Activated CD4-positive, alpha-beta T cell treated with anti-CD3 and anti-CD28 coated beads, Interleukin-2, amount 50 U/mL, for 4 hours (primary cell): ENCODE measurements at places on chromosomes 4 and X.

DNA sequence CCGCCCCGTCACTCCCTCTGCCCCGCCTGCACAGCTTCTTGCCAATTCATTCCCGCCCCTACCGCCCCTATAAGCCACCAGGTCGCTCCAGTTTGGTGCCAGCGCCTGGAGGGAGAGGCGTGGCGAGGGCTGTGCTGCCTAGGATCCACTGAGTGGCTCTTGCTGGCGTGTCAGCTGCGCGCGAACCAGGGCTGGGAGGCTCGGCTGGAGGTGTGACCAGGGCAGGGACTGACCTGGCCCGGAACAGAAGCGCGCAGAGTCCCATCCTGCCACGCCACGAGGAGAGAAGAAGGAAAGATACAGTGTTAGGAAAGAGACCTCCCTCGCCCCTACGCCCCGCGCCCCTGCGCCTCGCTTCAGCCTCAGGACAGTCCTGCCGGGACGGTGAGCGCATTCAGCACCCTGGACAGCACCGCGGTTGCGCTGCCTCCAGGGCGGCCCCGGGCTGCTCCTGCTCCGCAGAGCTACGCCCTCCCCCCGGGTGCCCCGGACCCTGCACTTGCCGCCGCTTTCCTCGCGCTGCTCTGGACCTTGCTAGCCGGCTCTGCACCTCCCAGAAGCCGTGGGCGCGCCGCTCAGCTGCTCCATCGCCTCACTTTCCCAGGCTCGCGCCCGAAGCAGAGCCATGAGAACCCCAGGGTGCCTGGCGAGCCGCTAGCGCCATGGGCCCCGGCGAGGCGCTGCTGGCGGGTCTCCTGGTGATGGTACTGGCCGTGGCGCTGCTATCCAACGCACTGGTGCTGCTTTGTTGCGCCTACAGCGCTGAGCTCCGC, at the start of gene GPR78:
Gene GPR78 (plus strand): TSS at position 72 of the 773 bp plus-strand sequence. CDS start 591 bp downstream, at position 663.
- no peak for DNase-seq

DNA sequence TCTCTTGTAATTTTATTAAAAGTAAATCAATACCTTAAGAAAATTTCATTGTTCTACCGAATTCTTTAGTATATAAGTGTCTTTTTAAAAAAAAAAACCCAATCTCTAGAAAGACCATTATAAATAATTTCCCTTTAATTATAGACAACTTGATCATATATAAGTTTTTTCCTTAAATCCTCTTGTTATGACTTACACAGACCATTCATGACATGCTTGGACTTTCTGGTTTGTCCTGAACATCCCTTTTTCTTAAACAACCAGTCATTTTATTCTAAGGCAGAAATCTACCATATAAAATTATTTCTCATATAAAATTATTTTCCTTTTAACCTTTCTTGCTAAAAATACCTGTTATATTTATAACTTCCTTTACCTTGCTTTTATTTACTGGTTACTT, 15.4 kb upstream of the FHDC1 start:
- no peak for DNase-seq

DNA sequence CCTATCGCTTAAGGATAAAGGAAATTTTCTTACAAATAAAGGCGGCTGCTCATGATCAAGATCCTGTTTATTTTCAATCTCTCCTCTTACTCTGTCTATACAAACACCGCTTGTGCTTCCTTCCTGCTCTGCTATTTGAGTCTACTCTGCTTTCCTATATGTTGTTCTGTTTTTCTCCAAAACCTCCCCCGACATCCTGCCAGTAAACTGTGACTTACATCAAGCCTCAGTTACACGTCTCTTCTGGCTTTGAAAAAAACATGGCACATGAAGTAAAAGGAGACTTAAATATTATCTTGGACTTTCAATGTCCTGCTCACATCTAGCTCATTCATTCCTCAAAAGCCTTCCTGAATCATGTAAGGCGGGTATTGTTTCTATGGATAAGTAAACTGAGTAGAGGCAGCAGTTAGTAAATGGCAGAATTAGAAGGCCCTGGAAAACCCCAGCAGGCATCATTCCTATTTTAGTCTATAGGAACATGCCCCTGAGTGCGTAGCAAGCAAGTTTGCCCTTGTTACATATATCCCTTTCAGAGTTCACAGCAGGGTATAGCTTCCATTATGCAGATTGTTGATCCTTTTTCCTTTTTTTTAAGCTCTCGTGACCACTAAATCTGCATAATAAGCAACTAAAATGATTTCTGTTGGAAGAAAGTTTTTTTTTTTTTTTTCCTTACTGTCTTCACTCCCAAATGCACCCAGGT, 280.1 kb downstream of the RAPGEF2 start:
- DNase-seq: no peak

DNA sequence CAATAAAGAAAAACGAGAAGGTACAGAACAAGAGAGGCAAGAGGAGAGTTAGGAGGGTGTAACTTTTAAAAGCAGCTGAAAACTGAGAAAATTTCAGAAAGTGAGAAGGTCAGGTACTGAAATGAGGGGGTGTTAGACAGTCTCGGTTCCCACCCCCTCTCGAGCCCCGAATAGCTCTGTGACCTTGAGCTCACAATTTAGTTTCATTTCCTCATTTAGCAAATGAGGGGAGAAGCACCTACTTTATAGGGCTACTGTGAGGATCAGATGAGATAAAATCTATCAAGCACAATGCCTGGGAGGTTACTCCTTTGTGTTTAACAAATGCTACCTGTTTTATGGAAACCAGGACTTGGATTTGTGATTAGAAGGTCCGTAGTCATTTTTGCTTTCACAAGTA, 4.9 kb downstream of the UGT8 start:
- no peak for DNase-seq

- no peak for DNase-seq
Measured at GRCh38 chr4:69497076-69497475, 1.4 kb upstream of the UGT2B4 start.

- DNase-seq: no peak
Measured at GRCh38 chr4:79980448-79980847, 92.6 kb downstream of the ANTXR2 start.

- no peak for DNase-seq
Measured at GRCh38 chrX:137545711-137546651, 19.9 kb upstream of the ZIC3 start.

DNA sequence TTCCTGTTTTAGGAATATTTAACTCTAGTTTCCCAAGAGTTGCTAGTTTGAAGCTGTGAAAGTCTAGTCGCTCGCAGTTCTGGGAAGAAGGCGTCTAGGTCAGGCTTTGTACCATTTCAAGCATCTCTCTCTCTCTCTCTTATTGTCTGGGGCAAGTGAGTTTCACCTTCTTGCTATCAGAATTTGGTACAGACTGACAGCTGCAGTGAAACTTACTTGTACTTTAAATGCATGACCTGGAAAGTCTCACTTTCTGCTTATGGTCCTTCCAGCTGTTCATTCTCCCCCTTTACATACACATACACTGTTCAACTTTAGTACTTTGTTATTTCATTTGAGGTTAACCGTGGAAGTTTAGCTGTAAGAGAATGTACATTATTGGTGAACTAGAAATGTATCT, 4.4 kb downstream of the FRMPD4 start:
- DNase-seq: no peak

- no peak for DNase-seq
Measured at GRCh38 chrX:45070116-45071007, 130.3 kb downstream of the DIPK2B start.

DNA sequence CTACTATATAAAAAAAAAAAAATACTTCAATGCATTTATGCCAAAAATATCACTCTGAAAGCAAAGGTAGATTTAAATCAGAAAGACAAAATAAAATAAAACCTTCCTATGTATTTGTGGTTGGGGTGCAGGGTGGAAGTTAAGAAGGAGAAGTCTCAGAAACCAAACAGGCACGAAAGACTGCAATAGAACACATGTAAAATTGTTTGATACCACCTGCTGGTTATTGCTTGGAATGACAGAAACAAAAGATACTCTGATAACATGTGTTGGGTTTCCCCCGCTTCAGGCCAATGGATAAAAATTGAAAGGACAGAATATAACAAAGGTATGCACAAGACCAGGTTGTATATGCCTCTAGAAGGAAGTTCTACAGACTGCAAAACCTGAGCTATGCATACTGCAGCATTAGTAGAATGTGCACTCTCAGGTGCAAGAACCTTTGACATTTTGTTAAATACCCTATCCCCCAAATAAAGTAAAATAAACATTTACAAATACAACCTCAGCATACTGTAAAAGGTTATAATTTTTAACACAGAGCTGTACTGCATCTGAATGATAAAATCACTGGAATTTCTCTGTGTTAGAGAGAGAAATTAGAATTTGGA, 118.8 kb downstream of the GABRA2 start:
- no peak for DNase-seq

- no peak for DNase-seq
Measured at GRCh38 chr4:155667222-155667567, 547 bp downstream of the GUCY1A1 start.

DNA sequence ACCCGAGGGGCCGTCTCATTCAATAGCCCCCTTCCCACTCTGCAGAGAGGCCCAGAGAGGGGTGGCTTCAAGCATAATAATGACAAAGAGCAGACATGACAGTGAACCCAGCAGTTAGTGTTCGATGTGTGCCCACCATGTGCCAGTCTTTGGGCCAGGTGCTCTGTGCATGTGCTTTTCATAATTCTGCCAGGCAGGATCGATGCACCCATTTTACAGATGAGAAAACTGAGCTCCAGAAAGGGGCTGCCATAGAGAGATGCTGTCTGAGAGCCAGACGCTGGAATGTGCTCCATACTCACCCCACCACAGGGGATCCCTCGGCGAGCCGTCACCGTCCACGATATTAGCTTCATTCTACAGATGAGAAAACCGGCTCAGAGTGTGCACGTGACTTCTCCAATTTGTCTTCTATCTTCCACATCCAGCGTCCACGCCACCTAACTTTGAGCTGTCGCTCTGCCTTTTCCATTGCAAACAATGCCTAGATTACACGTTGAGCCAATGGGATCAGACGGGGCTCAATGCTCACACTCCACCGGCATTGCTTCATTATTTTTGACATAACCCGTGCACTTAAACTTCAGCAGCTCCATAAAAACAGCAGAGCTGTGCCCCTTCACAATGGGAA, 8.2 kb downstream of the ADRA2C start:
- DNase-seq: no peak
